NCI-H2171 treated with DMSO at 0.1 percent for 48 hours (cell line): ENCODE measurements at places on chromosomes 2 and 18.

- DNase-seq: peak; percentile 45
These were observed 667 bp downstream of the REEP1 start for GRCh38 chr2:86336675-86337243.

DNA sequence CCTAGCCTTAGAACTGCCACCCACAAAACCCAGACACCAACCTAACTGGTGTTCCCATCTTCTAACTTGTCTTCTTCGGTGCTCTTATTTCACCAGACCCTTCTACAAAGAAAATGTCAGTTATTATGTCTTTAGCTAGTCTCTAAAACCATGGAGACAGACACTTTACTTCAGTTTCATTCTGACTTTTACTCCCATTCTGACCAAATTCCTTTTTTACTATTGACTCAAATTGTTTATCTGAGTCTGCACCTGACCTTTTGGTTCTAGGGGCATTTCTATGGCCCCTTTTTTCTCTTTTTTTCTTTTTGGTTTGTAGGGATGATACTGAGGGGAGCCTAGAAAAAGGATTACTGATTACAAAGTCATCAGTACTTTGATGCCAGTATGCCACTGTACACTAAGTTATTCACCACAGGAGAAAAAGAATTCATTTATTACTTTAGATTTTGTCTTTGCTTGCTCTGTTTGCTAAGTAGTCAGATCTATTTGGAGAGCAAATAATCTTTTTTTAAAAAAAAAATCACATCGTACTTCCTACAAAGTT is 6.8 kb upstream of the SLC1A4 start:
- DNase-seq: no peak

DNA sequence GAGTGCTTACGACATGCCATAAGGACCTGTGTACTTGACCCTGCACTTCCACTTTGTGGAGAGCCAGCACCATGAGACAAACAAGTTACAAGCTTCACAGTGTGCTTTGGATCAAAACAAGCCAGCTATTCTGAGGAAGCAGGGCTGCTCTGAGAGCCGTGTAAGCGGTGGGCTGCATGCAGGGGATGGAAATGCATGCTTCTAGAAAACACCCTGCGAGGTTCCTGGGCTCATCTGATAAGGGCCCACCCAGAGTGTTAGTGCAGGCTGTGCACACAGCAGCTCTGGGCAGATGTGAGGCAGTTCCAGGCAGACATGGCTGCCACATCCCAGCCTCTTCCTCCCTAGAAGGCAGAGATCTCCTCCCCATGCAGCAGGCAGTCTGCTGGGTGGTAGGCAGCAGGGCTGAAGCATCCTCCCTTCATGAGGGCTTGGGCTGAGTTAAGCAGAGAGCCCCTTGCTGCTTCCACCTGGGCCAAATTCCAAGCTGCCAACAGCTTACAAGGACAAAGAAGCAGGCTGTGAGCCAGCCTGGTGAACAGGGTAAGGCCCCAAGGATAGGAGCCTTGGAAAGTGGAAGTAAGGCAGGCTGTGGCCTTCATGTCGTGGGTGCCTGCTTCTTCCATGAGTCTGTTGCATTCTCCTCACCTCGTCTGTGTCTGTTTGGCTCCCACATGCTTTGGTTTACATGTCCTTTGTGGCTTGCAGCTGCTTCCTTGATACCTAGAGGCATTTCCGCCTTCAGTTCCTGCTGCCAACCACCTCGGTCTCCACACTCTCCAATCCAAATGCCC is 7.7 kb downstream of the PSD4 start:
- no peak for DNase-seq

DNA sequence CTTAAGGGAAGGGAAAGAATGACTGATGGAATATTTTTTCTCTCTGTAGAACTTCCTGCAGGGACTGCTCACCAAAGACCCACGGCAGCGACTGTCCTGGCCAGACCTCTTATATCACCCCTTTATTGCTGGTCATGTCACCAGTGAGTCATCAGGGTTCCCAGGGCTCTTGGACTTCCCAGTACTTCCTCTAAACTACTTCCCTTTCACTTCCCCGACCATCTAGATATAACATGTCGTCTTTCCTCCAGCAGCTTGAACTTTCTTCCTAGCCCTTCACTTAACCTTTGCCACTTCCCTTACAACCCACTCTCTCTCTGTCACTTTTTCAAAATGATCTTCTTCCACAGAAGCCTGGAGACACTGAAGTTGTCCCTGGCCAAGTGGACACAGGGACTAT is 7.2 kb downstream of the STK36 start:
- no peak for DNase-seq

- DNase-seq: no peak
These were observed 91.5 kb downstream of the MALT1 start for GRCh38 chr18:58762781-58763171.

GRCh38 chr2:66105066-66105753 is 329.7 kb upstream of the MEIS1 start:
- no peak for DNase-seq

- no peak for DNase-seq
These were observed 27.8 kb upstream of the CXXC1 start for GRCh38 chr18:50315100-50315871.

DNA sequence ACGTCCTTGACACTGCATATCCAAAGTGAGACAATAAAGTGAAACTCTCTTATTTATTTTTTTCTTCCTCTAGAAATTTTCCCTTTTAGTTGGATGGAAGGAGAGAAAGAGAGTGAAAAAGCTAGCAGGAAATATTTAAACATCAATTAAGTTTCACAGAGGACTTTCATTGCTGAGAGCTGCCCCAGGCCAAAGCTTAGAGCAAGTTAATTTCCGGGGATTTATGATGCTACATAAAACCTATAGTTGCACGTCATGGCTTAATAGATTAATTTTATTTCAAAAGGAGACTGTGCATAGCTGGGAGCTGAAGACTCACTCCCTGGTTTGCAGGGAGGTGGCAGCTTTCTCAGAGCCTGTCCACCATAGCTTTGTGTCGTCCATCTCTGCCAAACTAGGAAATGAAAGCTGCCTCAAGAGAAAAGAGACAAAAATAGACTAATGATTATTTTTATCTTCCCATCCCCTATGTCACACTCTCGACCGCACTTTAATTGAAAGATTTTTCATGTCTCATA is 323.3 kb upstream of the RAB6C start:
- no peak for DNase-seq

GRCh38 chr2:45680351-45680967 is 29.0 kb downstream of the PRKCE start:
- no peak for DNase-seq

GRCh38 chr2:224799691-224800090 is 83.5 kb upstream of the CCDC195 start:
- DNase-seq: no peak

DNA sequence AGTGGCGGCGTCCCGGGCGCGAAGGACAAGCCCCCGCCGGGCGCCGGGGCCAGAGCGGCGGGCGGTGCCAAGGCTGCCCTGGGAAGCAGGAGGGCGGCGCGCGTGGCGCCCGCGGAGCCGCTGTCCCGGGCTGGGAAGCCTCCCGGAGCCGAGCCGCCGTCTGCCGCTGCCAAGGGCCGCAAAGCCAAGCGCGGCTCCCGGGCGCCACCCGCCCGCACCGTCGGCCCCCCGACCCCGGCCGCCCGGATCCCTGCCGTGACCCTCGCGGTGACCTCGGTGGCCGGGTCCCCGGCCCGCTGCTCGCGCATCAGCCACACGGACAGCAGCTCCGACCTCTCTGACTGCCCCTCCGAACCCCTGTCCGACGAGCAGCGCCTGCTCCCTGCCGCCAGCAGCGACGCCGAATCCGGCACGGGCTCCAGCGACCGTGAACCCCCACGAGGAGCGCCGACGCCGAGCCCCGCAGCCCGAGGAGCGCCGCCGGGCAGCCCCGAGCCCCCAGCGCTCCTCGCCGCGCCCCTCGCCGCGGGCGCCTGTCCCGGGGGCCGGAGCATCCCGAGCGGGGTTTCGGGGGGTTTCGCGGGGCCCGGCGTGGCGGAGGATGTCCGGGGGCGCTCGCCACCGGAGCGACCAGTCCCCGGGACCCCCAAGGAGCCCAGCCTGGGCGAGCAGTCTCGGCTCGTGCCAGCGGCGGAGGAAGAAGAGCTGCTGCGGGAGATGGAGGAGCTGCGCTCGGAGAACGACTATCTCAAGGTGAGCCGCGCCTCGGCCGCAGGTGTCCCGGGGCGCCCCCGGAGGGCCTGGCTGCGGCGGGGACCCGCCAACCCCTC is 820 bp downstream of the MTCL1 start:
- peak; percentile 30 for DNase-seq

DNA sequence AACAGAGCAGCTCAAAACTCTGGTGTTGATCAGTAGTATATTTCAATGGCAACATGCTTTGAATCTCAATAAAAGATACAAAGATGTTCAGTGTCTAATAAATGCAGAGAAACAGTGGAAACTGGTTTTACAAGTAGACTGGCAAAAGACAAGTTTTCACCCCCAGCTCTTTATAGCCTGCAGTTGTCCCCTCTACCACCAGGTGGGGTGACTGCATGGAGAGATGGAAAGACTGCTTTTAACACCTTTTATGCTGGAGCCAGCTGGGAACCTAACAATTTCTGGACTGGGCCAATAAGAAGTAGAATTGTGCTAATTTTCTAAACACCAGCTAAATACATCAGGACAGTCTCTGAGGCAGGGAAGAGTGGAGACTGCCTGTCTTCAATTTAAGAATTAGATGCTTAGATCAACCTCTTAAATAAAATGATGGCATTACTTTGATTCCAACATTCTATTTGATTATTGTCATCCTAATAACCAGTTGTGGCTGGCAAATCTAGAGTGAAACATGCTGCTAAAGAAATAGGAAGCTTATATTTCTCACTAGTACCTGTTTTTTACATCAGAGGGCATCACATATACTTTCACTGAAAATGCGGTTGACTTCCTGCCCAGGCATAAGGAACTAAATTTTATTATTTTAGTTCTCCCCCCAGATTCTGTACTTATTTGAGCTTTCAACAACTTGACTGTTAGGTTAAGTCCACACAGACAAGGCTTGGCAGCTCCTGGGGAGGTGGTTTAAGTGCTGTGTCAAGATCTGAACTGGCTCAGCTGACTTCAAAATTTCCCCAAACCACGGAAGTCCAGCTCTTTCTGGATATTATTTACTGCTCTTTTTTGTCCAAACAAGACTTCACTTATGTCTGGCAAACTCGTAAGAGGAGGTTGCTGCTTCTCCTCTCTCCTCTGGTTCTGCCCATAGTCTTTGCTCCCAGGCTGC is 140.5 kb downstream of the TPGS2 start:
- peak; percentile 44 for DNase-seq

DNA sequence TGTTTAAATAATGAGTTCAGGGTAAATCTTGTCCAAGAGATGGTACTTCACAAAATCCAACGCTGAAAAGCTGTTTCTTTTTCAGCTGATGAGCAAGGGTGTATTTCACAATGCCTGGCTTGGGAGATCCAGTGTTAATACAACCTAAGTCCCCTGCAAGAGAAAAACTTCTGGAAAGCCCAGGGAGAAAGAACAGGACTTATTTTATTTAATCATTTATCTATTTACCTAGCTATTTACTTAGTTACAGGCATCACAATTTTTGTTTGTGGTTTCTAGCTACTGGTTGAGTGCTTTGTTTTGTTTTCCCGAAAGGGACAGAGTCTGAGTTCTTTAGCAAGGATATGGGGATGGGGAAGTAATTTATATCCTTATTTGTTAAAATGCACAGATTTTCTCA is 598.2 kb upstream of the SYT4 start:
- no peak for DNase-seq

DNA sequence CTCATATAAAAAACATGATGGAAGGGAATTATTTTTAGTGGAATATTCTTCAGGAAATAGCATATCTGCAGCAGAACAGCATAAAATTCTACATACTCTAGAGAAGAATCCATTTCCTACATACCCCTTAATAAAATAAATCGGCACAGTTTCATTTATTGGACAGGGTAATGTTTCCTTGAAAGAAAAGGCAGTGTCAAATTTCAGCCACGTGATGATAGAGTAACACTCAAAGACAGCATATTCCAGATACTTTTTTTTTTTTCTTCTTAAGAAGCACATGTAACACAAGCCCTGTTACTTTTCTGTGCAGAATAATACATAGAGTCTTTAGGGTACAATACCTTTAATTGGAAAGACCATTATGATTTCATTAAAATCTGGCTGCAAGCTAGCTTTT is 204.4 kb downstream of the SRBD1 start:
- peak; percentile 69 for DNase-seq

DNA sequence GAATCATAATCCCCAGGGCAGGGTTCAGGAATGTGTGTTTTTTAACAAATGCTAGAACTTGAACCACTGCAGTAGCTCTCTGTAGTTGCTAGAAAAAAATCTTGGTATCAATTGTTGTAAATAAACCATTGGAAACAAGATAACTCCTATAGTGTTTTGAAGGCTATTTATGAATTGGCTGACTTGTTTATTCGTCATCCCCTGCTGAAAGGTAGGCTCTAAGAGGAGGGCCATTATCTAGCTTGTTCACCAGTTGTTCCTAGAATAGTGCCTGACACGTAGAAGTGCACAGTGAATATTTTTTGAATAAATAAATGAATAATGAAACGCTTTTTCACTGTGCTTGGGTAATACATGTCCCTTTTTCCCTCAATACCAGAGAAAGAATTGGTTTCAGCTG is 211.4 kb downstream of the BABAM2 start:
- DNase-seq: no peak

GRCh38 chr18:13136904-13137669 is 81.5 kb upstream of the LDLRAD4 start:
- DNase-seq: peak; percentile 25

DNA sequence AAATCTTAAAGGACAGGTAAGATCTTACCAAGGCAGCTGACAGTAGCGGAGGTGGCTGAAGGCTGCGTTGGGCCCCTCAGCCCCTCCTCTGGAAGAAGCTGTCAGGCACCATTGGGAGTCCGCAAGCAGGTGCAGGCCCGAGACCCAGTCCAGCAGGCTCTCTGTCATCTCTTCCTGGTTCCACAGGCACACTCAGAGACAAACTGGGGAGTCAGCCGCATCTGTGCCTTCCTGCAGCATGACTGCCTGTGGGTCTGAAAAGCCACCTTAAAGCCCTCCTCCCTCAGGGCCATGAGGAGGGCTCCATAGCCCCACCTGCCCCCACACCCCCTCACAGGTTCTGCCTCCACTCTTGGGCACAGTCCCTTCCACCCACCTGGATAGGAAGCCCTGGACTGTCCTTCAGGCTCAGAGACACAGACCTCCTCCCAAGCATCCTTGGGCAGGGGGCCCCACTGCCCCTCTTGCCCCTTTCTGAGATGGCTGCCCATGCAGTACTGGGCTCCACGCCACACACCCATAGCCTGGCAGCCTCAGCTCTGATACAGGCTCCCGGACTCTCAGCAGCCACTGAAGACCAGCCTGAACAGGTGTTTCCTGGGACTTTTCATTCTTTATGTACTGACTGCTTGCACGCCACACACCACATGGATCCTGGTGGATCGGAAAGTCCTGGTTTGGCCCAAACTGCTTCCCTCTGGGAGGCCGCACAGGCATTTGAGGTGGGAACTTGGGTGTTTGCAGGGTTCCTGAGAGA is 239.8 kb downstream of the SEPTIN10 start:
- no peak for DNase-seq

DNA sequence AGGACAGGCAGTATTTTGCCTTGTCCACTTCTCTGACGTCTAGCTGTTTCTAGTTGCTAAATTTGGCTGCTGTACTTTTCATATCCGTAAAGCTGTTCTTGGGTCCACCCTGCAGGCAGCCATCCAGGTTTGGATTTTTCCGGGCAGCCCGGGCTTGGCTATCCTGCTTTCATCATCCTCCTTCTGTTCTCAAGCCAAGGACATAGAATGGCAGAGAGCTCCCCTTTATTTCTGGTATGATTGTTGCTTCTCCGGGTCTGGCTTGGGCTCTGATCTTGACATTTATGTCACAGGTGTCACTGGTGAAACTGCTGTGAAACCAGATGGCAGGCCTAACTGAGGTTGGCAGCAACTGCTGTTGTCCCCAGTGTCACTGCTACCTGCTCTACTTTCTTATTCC is 35.5 kb downstream of the SCN2A start:
- peak; percentile 65 for DNase-seq
